ENCODE measurements at places on chromosomes 1 and 21.
A peak's percentile ranks its signal among the peaks of the same experiment; 100 is the strongest.

GRCh38 chr1:157734321-157734720 is 33.8 kb upstream of the FCRL3 start:
- DNase-seq, result no peak

GRCh38 chr1:25799935-25800702 is at the start of gene SELENON:
SELENON (plus strand) TSS chr1:25800193; CDS start chr1:25800231, 38 bp downstream.
- peak; percentile 75 for DNase-seq

DNA sequence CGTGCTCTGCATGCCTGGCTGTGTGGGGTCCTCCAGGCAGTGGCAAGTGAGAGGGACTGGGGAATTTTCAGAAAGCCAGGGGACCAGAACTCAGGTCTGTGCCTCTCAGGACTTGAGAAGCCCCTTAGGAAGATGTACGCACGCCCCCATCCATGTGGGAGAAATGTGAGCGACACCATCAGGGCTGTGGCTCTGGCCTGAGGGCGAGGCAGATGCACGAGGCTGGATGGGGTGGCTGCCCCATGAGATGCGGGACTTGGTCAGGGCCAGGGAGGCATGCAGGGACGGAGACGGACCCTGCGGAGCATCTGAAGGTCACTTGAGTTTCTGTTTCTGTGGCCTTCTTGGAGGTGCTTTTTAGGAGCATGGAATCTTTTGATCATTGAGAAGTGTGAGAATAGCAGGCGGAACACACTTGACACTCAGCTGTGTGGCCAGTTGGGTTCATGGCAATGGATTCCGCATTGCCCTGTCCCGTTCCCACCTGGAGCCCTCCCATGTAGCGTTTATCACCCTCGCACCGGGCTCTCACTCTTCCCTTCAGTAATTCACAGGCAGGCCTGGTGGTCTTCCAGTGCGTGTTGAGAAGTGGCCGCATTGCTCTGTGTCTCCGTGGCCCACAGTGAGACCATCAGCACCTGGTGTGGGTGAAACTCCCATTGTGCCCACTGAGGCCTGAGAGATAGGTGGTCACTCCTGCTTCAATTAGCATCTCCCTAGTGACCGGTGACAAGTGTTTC is 30.7 kb upstream of the ACTRT2 start:
- no peak for DNase-seq

DNA sequence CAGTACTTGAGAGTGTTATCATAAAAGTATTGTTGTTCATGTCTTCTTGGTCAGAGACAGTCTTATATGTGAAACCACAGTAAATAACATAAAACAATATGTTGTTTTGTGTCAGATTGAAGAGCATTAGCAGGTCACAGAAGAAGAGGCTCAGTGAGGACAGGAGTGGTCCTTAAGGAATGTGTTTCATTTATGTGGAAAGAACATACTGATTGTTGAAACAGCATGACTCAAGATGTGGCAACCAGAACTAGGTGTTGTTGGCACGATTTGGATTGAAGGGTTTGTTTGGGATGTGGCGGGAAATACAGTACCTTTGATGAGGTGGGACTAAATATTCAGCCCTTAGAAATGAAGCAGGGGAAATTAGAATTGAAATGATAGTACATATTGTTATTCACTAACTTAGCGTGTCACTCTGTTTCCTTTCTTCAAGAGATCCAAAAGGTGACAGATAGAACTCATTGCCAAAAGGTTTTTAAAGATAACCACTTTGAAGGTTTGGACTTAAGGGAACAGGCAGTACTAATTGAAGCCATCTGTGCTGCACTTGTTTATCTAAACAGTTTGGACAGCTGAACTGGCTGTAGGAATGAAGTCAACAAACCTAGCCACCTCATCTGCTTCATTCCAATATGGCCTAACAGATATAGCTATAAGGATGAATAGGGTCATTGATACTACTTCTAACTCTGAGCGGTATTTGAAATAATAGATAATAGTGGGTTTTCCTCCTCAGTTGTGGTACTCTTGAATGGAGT is 14.4 kb downstream of the RALGPS2 start:
- no peak for DNase-seq

DNA sequence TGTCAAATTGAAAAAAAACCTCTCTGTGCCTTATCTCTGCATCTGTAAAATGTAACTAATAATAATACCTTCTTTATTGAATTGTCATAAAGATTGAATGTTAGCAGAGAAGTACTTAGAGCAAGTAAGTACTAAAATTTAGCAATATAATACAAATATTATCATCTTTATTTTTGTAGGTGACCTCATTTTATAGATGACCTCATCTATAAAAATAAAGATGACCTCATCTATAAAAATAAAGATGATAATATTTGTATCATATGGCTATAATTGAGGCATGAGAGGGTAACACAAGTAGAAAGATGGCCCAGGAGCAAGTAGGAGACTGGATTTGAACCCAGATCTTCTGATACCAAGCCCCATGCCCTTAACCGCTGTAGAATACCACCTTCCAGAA is 193.2 kb upstream of the FOXD3 start:
- DNase-seq, result no peak

DNA sequence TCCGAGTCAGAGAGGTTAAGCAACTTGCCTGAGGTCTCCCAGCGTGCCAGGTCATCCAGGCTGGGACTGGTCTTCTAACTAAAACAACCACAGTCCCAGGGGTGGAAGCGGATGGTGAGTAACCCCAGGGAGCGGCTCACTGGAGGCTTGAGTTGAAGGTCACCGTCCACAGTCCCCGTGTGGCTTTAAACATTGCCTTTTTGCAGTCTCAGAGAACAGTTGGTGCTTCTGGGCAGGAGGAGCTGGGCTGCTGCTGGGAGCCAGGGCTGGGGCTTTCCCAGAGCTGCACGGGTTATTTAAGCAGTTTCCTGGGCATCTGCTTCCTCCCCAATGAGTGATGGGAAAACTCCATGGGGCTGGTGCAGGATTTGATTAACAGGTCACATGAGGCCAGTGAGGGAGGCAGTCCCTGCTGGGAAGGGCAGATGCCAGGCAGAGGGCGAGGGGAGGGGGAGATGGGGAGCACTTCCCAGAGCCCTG is 12.3 kb downstream of the ARHGEF10L start:
- peak; percentile 76 for DNase-seq

Data from AG08395 (cell line).